ENCODE measurements at places on chromosomes 3 and 15. TPM values are rescaled to one million over a fixed set of nuclear protein-coding genes. Genes with fewer than 3 reads are reported as not detected.

- H3K27ac ChIP-seq: no peak overlapping the region
- no peak for DNase-seq
- no peaks in the 10 kb centered on the region for H3K4me1 ChIP-seq
- no peak overlapping the region for H3K4me3 ChIP-seq
- H3K36me3 ChIP-seq: no peaks in the 10 kb centered on the region
Measured at GRCh38 chr3:52983336-52983807, 62.5 kb downstream of the SFMBT1 start.

- no peaks in the 10 kb centered on the region for H3K4me1 ChIP-seq
- H3K4me3 ChIP-seq: no peak overlapping the region
- H3K27me3 ChIP-seq: no peaks in the 10 kb centered on the region
Measured at GRCh38 chr3:9721015-9721699, 10.4 kb upstream of the BRPF1 start.

DNA sequence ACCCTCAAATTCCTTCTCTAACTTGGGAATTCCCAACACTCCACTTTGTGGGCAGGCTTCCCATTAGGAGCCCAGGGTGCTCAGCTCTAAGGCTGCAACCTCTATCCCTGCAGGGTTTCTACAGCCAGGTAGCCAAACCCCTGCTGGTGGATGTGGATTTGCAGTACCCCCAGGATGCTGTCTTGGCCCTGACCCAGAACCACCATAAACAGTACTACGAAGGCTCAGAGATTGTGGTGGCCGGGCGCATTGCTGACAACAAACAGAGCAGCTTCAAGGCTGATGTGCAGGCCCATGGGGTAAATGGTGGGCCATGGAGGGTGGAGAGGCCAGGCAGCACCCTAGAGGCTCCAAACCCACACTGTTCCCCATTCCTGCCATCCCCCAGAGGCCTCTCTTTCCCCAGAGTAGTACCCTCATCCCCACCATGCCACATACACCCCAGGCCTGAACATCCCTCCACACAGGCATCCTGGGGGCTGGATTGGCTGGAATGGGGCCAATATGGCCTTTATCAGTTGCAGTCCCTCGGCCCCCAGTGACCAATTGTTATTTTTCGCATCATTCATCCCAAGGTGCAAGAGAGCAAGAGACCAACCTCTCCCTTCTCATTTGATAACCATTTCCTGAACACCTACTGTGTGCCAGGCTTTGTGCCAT lies 7.7 kb downstream of the ITIH1 start:
- DNase-seq: no peak
- no peak overlapping the region for H3K27ac ChIP-seq
- H3K36me3 ChIP-seq: no peaks in the 10 kb centered on the region
- no peaks in the 10 kb centered on the region for H3K4me1 ChIP-seq
- no peak overlapping the region for H3K4me3 ChIP-seq

- no peak overlapping the region for H3K4me3 ChIP-seq
- no peaks in the 10 kb centered on the region for H3K36me3 ChIP-seq
- H3K27me3 ChIP-seq: no peaks in the 10 kb centered on the region
- DNase-seq: no peak
- H3K27ac ChIP-seq: no peak overlapping the region
- H3K4me1 ChIP-seq: no peaks in the 10 kb centered on the region
Measured at GRCh38 chr3:126784254-126784653, 80.2 kb downstream of the CHCHD6 start.

DNA sequence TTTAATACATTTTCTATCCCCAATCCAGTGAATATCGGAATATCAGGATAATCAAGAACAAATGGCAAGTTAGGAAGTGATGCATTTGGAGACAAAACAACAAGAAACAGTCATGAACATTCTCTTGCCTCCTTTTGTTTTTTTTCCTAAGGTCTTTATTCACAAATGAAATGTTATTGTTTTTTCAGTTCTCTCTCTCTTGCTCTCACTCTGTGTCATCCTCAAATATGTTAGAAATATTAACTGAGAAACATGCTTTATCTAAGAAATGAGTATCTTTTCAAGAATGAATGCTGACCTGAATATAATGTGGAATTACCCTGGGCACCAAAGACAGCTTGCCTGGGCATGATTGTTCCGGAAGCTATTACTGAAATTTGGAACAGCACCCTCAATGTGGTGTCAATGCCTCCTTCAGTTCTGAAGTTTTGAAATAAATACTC lies 51.3 kb downstream of the RBMS3 start:
- DNase-seq: no peak
- H3K4me1 ChIP-seq: peaks cover 13% of the 10 kb centered on the region
- H3K4me3 ChIP-seq: no peak overlapping the region
- no peaks in the 10 kb centered on the region for H3K27me3 ChIP-seq
- H3K36me3 ChIP-seq: no peaks in the 10 kb centered on the region

DNA sequence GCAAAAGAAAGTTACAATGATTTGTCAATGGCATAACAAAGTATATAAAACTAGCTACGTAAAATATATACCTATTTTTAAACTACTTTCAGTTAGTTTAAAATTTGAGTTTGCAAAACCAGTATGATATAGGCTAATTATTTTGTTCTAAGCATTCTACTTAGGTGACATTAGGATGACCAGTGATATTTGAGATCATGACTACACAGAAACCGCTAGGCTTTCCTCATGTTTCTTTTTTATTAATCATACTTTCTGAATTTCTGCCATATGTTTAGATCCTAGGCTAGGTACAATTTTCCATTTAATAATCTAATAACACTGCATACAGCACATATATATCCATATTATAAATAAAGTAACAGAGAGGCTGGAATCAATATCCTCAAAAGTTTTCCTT lies 52.4 kb upstream of the XRN1 start:
- no peak overlapping the region for H3K4me3 ChIP-seq
- no peaks in the 10 kb centered on the region for H3K27me3 ChIP-seq
- peaks cover 14% of the 10 kb centered on the region for H3K4me1 ChIP-seq
- H3K27ac ChIP-seq: peak overlapping the region; percentile 47

DNA sequence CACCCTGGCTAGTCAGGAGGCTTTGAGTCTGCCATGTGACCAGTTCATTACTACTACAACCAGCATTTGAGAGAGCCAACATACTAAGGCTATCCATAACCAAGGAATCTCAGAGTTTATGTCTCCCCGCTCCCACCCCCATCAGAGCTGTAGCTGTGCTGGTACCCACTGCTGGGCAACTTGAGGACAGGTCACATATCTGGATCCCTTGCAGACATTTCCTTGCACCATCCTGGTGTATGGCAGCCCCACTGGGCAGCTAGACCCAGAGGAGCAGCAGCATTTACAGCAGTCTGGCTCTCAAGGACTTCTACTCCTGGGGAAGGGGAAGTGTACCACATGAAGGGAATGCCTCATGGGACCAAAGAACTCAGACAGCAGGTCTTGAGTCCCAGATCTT lies 160.8 kb upstream of the ST8SIA2 start:
- no peaks in the 10 kb centered on the region for H3K4me1 ChIP-seq
- no peak overlapping the region for H3K4me3 ChIP-seq
- H3K36me3 ChIP-seq: no peaks in the 10 kb centered on the region

GRCh38 chr15:49462232-49462844 lies 39.3 kb downstream of the FGF7 start:
- H3K36me3 ChIP-seq: peaks cover 32% of the 10 kb centered on the region
- DNase-seq: no peak
- no peak overlapping the region for H3K4me3 ChIP-seq
- no peaks in the 10 kb centered on the region for H3K27me3 ChIP-seq
- no peak overlapping the region for H3K27ac ChIP-seq

DNA sequence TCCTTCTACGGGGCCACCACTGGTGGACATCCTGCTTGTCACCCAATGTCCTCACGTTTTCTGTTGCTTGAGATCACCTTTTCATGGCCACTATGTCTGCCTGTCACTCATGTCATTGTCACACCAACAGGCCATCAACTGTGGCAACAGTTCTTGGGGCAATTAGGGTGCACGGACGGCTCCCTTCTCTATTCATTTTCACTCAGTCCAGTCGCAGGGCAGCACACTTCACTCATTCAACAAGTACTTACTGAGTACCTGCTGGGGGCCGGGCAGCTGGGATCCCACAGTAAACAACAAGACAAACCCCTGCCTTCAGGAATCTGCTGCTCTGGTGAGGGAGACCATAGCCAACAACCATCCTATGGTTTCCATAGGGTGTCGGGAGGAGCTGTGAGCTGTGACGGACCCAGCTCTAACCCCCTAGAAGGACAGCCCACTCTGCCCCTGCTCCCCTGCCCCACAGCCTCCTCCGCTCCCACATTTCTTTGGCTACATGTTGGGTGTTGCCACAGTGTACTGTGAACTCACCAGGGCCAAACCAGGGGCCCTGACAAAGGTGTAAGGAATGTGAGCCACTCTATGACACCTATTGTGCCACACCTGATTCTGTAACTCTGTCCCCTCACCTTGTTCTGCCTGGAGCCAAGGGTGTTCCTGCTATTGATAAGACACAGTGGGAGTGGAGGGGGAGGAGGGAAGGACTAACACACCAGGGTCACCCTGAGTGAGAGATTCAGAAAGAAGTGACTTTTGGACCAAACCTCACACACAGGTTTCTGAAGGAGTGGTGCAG lies 1.9 kb downstream of the VILL start:
- H3K36me3 ChIP-seq: no peaks in the 10 kb centered on the region
- H3K27ac ChIP-seq: no peak overlapping the region
- no peaks in the 10 kb centered on the region for H3K27me3 ChIP-seq
- H3K4me3 ChIP-seq: no peak overlapping the region
- H3K4me1 ChIP-seq: peaks cover 3% of the 10 kb centered on the region

GRCh38 chr15:50059883-50060282 lies 59.1 kb downstream of the ATP8B4 start:
- no peaks in the 10 kb centered on the region for H3K27me3 ChIP-seq
- no peaks in the 10 kb centered on the region for H3K36me3 ChIP-seq
- no peak overlapping the region for H3K27ac ChIP-seq
- H3K4me3 ChIP-seq: no peak overlapping the region
- DNase-seq: no peak

- no peak overlapping the region for H3K27ac ChIP-seq
- no peak for DNase-seq
- no peaks in the 10 kb centered on the region for H3K36me3 ChIP-seq
- H3K4me1 ChIP-seq: no peaks in the 10 kb centered on the region
- H3K4me3 ChIP-seq: no peak overlapping the region
Measured at GRCh38 chr3:162764808-162765071, 1268.1 kb downstream of the OTOL1 start.

- no peaks in the 10 kb centered on the region for H3K4me1 ChIP-seq
- no peaks in the 10 kb centered on the region for H3K36me3 ChIP-seq
- H3K27ac ChIP-seq: no peak overlapping the region
- DNase-seq: no peak
- no peaks in the 10 kb centered on the region for H3K27me3 ChIP-seq
- H3K4me3 ChIP-seq: no peak overlapping the region
Measured at GRCh38 chr3:20323307-20323927, 137.4 kb upstream of the SGO1 start.

- no peaks in the 10 kb centered on the region for H3K4me1 ChIP-seq
- H3K36me3 ChIP-seq: no peaks in the 10 kb centered on the region
- H3K27me3 ChIP-seq: no peaks in the 10 kb centered on the region
- no peak overlapping the region for H3K27ac ChIP-seq
Measured at GRCh38 chr3:192133271-192133670, 594.1 kb downstream of the FGF12 start.

DNA sequence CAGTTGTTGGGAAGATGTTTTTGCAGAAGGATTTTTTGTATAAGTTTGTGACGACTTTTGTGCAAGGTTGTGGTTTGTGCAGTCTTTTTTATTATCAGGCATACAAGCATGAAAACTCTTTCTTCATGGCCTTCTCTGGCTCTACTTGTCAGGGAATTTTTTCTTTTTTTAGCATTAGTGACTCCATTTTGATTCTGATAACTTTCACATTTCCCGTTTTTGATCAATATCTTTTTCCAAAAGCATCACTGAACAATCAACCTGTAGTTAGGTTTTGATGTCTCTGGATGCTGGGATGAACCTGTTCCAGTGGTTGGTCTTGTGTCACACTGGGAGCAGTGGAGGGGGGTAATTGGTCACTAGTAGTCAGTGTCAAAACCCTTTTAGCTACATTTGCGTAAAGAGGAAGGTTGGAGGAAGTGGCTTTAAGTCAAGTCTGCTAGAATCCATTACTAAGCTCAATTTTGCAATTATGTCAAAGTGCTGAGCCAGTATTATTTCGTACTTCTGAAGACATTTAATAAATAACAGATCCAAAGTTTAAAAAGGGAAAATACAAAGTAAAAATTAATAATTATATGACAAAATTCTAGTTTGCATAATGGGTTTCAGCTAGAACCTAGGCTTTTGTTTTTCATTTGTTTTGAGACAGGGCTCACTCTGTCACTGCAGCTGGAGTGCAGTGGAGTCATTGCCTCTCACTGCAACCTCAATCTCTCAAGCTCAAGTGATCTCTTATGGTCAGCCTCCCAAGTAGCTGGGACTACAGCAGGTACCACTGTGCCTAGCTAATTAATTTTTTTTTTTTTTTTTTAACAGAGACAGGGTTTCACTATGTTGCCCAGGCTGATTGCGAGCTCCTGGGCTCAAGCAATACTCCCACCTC lies 18.8 kb upstream of the CFAP161 start:
- no peak overlapping the region for H3K4me3 ChIP-seq
- no peaks in the 10 kb centered on the region for H3K27me3 ChIP-seq
- no peak overlapping the region for H3K27ac ChIP-seq
- DNase-seq: no peak
- no peaks in the 10 kb centered on the region for H3K36me3 ChIP-seq

DNA sequence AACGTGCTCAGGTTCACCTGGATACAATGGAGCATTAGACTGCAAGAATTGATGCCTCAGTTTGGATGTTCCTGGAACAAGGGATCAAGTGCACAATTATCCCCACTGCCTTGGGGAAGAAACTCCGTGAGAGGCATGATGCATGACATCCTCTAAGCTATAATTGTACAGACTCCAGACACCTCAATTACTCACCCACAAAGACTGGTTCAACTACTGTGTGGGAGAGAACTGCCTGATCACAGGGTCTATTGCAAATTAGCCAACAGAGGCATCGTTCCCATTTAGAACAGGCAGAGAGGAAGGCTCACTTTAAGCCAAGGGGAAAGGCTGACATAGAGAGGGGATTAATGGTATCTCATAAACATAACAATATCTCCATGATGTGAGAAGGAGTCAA lies 43.5 kb downstream of the ARRDC4 start:
- no peak overlapping the region for H3K27ac ChIP-seq
- H3K4me1 ChIP-seq: no peaks in the 10 kb centered on the region
- H3K36me3 ChIP-seq: no peaks in the 10 kb centered on the region
- H3K27me3 ChIP-seq: no peaks in the 10 kb centered on the region

GRCh38 chr3:69675786-69676530 lies 63.3 kb upstream of the MITF start:
- H3K4me3 ChIP-seq: no peak overlapping the region
- no peaks in the 10 kb centered on the region for H3K27me3 ChIP-seq
- no peaks in the 10 kb centered on the region for H3K36me3 ChIP-seq
- no peak for DNase-seq

GRCh38 chr3:187518207-187518606 lies 150.0 kb downstream of the RTP4 start:
- H3K27ac ChIP-seq: no peak overlapping the region
- no peaks in the 10 kb centered on the region for H3K36me3 ChIP-seq
- H3K4me1 ChIP-seq: no peaks in the 10 kb centered on the region
- no peaks in the 10 kb centered on the region for H3K27me3 ChIP-seq
- H3K4me3 ChIP-seq: no peak overlapping the region

- no peak overlapping the region for H3K27ac ChIP-seq
- no peaks in the 10 kb centered on the region for H3K36me3 ChIP-seq
- H3K4me1 ChIP-seq: no peaks in the 10 kb centered on the region
Measured at GRCh38 chr3:170632780-170633179, 46.9 kb upstream of the SLC7A14 start.

Gene ACP3
- not detected for total RNA-seq

Gene STARD5
- 3.8 TPM for total RNA-seq

Gene GOLGA8T
- total RNA-seq: not detected

Gene POLQ
- total RNA-seq: 23.5 TPM

Gene CPA3
- not detected for total RNA-seq

Gene MFAP1
- total RNA-seq: 48.4 TPM

Gene LRRC34
- 5.4 TPM for total RNA-seq

Gene EEF1AKMT4
- 5.5 TPM for total RNA-seq

Gene ROPN1
- total RNA-seq: not detected

Gene PRR23C
- total RNA-seq: not detected

Gene KY
- total RNA-seq: not detected

Gene CIDEC
- not detected for total RNA-seq

Gene KIF15
- 41.9 TPM for total RNA-seq
